ENCODE measurements at places on chromosomes 12 and 14.
A peak's percentile ranks its signal among the peaks of the same experiment; 100 is the strongest.

- DNase-seq, result no peak
Observed at GRCh38 chr14:96565811-96566210, 63.6 kb downstream of the PAPOLA start.

- DNase-seq, result no peak
Observed at GRCh38 chr12:125288931-125289928, 224.0 kb downstream of the AACS start.

DNA sequence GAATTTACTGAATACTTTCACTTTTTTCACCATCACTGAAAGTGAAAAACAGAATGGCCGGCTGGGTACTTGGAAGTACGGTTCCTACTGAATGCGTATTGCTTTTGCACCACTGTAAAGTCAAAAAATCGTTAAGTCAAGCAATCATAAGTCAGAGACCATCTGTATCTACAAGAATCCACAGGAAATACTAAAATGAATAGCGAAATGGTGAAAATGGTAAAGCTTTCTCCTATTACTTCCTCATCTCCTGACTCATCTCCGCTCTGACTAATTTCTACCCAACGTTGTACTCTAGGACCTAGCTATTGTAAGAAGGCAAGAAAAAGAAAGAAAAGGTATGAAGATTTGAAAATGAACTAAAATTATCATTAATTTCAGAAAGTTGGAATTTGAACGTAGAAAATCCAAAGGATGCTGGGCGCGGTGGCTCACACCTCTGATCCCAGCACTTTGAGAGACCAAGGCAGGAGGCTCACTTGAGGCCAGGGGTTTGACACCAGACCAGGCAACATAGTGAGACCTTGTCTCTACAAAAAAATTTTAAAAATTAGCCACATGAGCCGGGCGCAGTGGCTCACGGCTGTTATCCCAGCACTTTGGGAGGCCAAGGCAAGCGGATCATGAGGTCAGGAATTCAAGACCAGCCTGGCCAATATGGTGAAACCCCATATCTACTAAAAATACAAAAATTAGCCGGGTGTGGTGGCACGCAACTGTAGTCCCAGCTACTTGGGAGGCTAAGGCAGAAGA is 5.3 kb upstream of the CDCA4 start:
- no peak for DNase-seq

GRCh38 chr12:121507245-121507644 is 73.6 kb downstream of the KDM2B start:
- DNase-seq, result no peak

DNA sequence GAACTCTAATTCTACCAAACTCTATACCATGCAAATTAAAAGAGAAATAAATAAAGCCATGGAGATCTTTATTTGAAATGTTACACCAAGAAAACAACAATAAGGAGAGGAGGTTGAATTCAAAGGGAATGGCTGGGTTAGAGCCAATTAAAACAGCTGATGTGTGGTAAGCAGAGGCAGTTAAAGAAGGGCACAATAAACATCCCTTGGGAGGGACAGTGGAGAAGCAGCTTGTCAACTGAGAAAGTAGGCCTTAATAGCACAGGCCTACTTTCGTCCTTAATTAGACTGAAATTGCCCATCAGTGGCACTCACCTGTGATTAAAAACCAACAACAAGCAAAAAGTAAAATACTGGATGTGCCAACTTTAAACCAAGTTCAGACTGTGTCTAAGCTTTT is 16.3 kb upstream of the NAV3 start:
- DNase-seq, result no peak

GRCh38 chr14:67618617-67619063 is 1.1 kb upstream of the ARG2 start:
- peak; percentile 61 for DNase-seq
